ENCODE measurements at places on chromosomes 6 and 20.

GRCh38 chr20:53557130-53557529 is 36.5 kb downstream of the ZNF217 start:
- DNase-seq: no peak

DNA sequence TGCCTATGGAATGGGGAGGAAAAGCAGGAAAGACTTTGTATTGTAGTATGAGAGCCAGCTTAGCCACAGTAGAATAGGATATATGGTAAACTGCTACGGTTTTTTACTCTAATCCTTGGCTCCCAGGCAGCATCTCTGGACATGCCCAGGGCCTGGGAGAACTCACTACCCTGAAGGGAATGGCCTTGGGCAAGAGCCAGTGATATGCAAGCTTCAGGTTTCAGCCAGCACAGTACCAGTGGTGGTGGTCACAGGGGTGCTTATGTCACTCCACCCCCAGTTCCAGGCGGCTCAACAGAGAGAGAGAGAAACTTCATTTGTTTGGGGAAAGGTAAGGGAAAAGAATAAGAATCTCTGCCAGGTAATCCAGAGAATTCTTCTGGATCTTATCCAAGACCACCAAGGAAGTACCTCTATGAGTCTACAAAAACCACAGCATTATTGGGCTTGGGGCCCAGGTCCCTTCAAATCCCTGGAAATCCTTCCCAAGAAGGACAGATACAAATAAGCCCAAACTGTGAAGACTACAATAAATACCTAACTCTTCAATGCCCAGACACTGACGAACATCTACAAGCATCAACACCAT is 121.2 kb downstream of the THBS2 start:
- DNase-seq: no peak

- no peak for DNase-seq
These were observed 819.0 kb upstream of the EYS start for GRCh38 chr6:66526061-66526460.

- DNase-seq: no peak
These were observed 103.2 kb upstream of the GRIK2 start for GRCh38 chr6:101290346-101290745.

GRCh38 chr6:22849921-22850320 is 280.6 kb downstream of the HDGFL1 start:
- no peak for DNase-seq

DNA sequence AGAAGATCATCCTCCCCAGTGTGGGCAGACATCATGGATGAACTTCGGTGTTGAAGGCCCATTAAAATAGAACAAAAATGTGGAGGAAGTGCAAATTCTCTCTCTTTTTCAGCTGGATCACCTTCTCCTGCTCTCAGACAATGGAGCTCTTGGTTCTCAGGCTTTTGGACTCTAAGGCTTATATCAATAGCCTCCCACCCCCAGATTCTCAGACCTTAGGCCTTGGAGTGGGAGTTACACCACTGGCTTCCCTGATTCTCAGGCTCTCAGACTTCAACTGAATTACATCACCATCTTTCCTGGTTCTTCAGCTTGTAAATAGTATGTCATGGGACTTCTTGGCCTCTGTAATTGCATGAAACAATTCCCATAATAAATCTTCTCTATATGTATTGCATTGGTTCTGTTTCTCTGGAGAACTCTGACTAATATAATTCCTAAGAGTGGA is 36.6 kb downstream of the NSFL1C start:
- DNase-seq: no peak
